ENCODE measurements at places on chromosomes 5 and 9.

GRCh38 chr5:31054453-31054852 lies 139.0 kb upstream of the CDH6 start:
- DNase-seq, result no peak

DNA sequence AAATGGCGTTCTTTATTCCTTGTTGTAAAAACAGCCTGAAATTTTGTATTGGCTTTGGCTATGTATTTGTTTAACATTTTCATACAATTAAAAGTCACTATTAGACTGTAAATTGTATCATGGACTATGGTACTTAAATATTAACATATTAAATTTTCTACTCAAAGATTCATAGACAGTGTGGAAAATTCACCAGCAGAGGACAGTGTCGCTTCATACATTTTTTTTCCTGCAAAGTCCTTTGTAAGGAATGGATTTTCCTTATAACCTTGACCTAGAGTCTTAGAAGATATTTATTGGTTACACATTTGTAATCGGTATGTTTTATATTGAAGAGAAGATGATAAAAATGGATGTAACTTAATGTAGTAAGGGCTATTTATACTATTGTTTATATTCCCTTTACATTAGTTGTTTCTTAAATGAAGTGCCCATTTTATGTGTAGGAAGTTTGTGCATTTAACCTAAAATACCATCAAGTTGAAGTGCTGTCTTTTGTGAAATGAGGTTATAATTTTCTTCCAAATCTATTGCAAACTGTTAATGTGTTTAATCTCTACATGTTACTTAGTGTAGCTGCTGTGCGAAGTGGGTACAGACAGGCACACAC lies 150.1 kb downstream of the KDM4C start:
- no peak for DNase-seq

DNA sequence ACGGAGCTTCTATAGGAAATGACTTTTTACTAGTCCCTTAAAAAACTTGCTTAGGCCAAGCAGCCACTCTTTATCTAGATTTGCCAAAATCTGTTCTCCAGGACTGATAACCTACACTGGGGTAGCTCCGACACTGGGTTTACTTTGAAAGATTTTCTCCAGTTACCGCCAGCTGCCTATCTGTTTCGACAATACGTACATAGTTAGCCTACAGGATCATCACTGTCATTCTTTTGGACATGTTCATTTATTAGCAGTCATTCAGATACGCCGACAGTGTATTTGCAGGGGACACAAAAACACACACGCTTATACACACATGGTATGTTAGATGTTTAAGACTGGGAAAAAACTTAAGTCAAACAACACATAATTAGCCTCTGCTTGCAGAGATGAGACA lies 225.7 kb downstream of the DCP2 start:
- DNase-seq, result no peak

- DNase-seq, result no peak
Observed at GRCh38 chr5:166127766-166128570, 2163.5 kb upstream of the WWC1 start.

DNA sequence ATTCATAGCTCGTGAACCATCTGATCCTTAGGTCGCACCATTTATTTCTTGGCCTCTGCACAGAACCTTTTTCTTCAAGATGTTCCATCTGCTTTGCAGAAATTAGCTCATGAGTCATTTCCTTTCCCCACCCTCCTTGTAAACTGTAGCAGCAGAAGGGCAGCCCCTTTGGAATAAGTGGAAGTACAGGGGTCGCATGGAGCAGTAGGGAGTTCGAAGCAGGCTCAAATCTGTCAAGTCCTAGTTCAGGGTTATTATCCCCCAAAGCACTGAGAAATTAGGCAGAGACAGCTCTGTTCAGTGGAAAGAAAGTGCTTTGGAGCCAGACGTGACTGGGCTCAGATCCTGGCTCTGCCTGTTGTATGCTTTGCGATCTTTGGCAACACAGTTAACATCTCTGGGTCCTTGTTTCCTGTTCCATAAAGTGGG lies 84.2 kb downstream of the SGCD start:
- peak; percentile 47 for DNase-seq

DNA sequence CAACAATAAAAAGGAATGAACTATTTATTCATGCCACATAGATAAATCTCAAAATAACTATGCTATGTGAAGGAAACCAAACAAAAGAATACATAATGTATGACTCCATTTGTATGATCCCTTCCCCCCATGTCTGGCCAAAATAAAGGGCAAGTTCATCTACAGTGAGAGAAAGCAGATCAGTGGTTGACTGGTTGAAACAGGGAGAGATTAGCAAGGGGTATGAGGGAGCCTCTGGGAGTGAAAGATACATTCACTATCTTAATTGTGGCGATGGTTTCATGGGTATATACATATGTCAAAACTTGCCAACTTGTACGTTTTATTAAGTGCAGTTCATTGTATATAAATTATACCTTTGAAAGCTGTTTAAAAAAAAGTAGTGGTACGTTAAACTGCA lies 4.8 kb downstream of the PSMD5 start:
- no peak for DNase-seq
